ENCODE measurements at places on chromosomes 6 and 20.

DNA sequence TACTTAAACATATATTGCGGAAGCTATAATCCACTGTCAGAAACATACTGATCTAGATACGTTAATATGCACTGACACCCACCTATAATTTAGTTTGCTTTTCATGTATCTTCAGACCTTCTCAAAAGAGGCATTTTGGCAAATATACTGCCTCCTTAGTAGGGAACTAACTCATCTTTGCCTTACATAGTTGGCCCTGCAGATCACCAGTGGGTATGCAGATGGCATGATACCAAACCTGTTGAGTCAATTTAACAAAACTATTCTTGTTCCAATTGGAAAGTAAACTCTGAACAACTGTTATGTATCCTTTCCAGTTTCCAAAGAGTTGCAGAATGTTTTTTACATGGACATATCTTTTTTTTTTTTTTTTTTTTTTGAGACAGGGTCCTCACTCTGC is 35.6 kb upstream of the TBC1D20 start:
- peak; percentile 6 for DNase-seq

GRCh38 chr20:51221791-51222408 is 199.0 kb upstream of the KCNG1 start:
- peak; percentile 42 for DNase-seq

DNA sequence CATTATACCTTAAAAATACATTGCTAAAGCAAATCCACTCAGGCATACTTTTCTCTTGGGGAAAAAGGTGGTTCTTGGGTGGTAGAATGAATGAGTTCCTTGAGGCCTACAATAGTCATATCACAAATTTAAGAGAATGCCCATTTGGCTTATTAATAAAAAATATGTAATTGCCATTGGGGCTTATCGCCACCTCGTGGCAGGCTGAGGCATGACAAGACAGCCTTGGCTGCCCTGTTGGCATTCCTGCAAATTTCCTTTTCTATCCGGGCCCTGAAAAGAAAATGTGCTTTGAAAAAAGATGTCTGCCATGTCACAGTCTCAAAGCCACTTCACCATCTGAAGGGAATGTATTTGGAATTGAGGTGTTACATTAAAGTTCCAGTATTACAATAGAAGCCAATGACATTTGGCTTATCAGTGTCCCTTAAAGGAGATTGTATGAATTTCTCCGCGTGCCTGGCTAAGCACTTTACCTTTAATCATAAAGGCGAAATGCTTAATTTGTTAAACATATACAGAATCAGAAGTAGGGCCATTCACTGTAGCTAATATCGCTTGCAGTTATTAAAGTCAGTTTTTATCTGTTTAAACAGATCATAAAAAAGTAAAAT is 188.3 kb upstream of the ZFP64 start:
- peak; percentile 6 for DNase-seq

DNA sequence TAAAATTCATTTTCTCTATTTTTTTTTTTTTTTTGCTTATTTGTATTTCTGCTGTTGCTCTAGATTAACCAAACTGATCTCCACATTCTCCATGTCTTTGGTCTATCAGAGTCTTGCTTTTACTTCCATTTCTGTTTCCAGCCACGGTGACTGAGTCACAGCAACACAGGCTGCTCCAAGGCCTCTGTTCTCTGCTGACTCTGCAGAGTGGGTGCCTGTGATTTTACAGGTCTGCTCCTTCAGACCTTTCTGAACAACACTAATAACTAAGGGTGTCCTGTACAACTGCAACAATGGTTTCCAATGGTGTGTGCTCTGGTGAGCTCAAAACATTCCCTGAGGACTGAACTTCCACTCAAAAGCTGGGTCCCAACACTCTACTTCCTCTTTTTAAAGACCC is 102.3 kb upstream of the BMP2 start:
- DNase-seq = no peak

DNA sequence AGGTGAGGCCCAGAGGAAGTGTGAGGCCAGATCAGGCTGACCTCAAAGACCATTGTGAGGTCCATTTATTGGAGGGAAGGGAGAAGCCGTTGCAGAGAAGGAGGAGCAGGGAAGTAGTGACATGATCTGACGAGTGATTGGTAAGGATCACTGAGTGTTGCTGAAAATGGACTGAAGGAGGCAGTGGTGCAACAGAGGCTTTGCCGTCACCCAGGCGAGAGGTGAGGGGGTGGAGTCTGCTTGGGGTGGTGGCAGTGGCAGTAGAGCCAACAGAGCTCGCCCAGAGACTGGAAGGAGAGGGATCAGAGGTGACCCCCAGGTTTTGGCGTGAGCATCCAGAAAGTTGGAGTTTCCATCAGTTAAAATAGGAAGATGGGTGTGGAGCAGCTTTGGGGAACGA is 67.9 kb upstream of the CLDN20 start:
- no peak for DNase-seq

DNA sequence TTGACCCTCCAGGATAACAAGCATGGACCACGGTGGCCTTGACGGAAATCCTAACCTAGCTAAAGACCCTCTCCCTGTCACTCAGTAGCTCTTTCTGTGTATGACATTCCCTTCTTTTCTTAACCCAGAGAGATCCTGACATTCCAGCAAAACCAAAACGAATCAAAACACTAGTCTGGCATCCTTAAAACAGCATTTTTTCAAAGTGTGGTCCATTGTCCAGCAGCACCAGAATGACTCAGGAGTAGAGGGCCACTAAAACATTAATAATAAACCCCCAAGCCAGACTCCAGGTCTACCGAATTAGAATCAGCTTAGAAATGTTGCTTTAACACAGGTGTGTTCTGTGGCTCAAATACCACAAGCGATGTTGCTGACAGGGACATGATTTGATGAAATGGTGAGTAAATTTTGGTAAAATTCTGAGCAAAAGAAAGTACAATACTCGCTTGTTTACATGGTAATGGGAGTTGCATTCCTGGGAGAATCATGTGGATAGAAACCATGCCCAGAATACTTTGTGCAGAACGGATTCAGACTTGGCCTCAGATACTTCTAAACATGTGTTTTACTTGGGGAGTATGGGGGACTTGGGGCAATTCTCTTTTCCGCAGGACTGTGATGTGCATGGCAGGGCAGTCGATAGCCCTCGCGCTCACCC is 174.2 kb upstream of the KCNG1 start:
- no peak for DNase-seq

GRCh38 chr20:9572670-9573069 is 58.3 kb downstream of the LAMP5 start:
- DNase-seq = no peak

- no peak for DNase-seq
Observed at GRCh38 chr6:110340392-110340965, 17.7 kb downstream of the METTL24 start.

- no peak for DNase-seq
Observed at GRCh38 chr6:1654054-1654453, 44.3 kb downstream of the FOXC1 start.

GRCh38 chr20:60868316-60868891 is 383.7 kb upstream of the CDH4 start:
- DNase-seq = no peak

- no peak for DNase-seq
Observed at GRCh38 chr6:99350573-99350972, 1.1 kb upstream of the FAXC start.

GRCh38 chr6:157999168-158000051 is 17.7 kb downstream of the SYNJ2 start:
- DNase-seq = no peak

DNA sequence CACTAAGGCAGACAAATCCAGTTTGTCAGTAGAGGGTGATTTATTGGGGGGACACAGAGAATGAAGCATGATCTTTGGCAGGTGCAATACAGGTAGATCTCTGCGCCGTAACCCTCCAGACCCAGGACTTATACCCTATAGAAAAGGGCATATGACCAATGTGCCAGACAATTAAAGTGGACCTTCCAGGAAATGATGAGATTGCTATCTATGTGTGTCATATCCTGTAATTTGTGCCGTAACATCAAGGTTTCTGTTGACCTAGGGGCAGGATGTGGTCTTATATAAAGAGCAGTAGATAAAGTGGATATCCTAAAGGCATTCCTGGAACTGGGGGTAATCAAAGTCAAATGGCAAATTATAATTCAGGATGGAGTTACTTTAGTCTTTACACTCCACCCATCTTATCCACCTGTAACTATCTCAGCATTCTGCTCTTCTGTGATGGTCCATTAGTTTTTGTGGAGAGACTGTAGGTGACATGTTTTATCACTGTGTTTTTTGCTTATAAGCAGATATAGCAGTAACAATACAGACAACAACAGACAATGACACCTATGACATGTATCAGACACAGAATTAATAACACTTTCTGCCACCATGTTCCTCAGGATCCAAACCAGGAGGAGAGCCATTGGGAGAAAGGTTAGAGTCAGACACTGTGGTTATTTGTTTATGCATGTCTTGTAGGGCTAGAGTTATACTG is 43.1 kb upstream of the ZNF337 start:
- no peak for DNase-seq

DNA sequence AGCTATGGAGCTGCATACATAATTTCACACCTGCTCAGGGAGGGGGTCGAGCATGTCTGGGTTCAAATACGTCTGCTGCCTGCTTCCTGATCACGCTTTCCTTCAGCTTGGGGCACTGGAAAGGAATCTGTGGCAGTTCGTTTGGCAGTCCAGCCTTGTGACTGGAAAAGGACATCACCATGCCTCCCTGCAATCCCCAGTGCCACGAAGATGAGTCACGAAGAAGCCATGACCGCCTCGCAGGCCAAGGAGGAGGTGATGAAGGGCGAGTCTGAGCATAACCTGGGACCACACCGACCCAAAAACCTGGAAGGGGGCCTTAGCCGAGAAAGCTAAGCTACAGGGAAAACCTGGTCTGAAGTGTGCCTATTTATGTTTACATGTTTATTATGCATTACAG is 13.1 kb downstream of the JAG1 start:
- no peak for DNase-seq

DNA sequence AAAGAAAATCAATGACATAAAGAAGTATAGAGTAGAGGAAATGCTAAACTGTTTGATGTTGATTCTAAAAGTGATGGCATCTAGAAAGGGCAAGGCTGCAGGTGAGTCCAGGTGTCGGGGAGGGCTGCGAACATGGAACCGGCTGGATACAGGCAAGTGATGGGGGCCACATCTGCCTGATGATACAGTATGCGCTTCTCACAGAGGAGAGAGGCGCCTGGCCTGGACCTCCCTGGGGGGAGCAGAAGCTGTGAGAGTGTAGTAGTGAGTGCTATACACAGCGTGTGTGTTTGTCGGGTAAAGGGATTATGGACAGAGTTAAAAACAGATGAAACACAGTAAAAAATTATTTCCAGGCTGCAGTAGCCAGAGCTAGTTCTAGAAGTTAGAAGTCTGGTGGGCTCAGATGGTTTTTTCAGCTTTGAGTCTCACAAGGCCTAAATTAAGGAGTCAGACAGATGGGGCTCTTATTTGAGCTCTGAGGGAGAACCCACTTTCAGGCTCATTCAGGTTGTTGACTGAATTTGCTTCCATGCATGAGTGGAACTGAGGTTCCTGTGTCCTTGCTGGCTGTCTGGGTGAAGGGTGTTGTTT is 195.8 kb upstream of the ARG1 start:
- DNase-seq = no peak

DNA sequence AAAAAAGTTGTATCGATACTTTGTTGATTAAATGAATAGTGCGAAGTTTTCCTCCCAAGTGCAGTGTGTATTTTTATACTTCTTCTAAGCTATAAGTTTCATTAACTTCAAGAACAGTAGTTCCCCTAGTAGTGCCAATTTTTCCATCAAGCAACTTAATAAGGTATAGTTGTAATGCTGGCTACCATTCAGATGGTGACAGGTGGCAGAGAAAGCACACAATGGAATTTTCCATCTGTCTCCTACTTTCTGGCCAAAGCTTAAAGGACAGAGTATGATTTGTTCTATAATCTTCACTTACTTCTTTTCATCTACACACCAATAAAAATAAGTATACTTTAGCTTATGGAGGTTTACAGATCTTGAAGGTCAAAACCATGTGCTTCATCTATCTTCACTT is 431.1 kb downstream of the NKAIN2 start:
- no peak for DNase-seq

GRCh38 chr20:49270177-49270576 is 7.7 kb downstream of the ZNFX1 start:
- DNase-seq = peak; percentile 48

- DNase-seq = no peak
Observed at GRCh38 chr20:25066386-25066785, 8.4 kb upstream of the ACSS1 start.

All from MG63 (cell line).